ENCODE measurements at places on chromosomes 2 and 18. TPM values are rescaled to one million over a fixed set of nuclear protein-coding genes. Genes with fewer than 3 reads are reported as not detected.

The SNED1 gene
- total RNA-seq = 1.8 TPM

The ACMSD gene
- not detected for total RNA-seq

The GCA gene
- total RNA-seq = 31.0 TPM

The ACVR1C gene
- total RNA-seq = 0.81 TPM

The SLC8A1 gene
- 1.7 TPM for total RNA-seq

Data from H9 (cell line).